Left ventricle myocardium superior (tissue), 1 donor: ENCODE measurements at places on chromosomes 11 and 22.

GRCh38 chr22:45998638-45999378, 21.8 kb upstream of the WNT7B start:
- DNase-seq, result peak; percentile 15

- peak; percentile 14 for DNase-seq
Observed at GRCh38 chr22:19773470-19774040, 13.0 kb downstream of the TBX1 start.

DNA sequence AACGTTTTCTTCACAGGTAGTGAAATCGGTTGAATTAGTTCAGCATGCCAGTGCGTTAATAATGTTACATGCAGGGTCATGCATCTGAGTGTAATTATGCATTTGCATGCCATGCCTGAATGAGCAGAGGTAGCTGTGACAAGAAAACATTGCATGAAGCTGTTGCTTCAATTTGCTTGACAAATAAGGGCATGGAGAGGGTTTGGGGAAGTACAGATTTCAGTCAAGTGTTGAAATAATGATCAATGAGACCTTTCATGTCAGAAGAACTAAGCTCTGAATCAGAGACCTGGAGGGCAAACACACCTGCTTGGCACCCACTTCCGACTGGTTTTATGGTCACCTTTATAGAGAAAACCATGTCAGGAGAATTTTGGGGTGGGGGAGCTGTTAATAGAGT, 221.4 kb downstream of the DBX1 start:
- DNase-seq, result no peak

DNA sequence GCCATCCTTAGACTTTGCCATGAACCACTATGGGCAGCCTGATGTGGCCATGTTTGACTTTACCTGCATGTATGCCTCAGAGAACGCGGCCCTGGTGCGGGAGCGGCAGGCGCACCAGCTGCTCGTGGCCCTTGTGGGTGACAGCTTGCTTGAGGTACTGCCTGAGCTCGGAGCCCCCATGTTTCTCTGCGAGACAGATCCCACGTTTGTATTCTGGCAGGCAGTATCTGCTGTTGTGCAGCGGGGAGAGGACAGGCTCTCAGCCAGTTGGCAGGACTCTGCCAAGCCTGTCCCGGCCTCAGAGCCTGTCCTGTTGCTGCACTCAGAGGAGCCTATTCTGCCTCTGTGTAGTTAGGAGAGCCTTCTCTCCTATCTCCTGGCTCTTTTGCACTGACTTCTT, 109.9 kb downstream of the MICAL2 start:
- peak; percentile 87 for DNase-seq

GRCh38 chr11:8744423-8744822, 61.8 kb downstream of the RPL27A start:
- DNase-seq, result no peak

- DNase-seq, result no peak
Observed at GRCh38 chr22:48782811-48783511, 1044.7 kb downstream of the BRD1 start.

DNA sequence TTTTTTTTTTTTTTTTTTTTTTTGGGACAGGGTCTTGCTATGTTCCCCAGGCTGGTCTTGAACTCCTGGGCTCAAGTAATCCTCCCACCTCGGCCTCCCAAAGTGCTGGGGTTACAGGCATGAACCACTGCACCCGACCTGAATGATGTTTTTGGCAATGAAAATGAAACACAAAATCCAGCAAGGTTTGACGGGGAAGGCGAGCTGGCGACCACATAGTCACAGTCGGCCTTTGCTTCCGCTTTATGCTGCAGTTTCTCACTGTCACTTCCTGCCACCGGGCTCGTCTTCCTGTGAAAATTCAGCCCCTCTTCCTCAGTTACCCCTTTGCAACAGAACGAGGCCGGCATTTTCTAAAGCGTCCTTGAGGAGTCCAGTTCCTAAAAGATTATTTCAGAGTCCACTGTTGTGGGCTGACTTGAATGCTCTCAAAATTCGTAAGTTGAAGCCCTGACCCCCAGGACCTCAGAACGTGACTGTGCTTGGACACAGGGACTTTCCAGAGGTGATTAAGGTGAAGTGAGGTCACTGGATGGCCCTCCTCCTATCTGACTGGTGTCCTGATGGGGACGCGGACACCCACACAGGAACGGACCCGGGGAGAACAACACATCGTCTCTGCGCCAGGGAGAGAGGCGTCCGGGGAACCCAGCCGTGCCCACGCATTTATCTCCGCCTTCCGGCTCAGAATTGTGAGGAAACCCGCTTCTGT, 2.9 kb upstream of the BID start:
- DNase-seq, result no peak

DNA sequence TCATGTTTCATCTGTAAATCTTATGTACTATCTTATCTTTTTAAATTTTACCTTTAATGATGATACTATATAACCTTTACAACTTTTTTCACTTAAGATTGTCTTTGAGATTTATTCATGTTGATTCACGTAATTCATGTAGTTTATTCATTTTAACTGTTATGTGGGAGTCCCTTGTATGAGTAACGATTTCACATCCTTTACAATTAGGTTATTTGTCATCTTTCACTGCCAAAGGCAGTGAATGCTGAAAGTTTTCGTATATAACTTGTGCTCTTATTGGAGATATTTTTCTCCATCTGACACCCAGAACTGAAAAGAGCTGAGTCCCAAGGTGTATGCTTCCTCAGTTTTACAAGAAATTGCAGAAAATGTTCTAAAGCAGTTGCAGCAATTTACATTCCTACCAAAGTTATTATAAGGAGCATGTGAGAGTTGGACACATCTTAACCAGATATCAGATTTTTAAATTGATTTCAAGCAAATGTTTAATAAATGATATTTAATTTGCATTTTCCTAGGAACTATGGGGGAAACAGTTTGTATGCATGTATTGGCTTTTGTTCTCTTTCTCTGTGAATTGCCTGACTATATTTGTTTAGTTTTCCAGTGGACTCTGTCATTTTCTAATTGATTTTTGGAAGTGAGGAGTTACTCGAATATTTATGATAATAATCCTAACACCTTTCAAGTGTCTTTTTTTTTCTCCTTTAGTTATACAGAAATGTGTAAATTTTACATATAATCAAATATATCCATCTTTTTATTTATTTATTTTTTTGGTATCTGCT, 6.4 kb downstream of the ARL14EP start:
- no peak for DNase-seq

DNA sequence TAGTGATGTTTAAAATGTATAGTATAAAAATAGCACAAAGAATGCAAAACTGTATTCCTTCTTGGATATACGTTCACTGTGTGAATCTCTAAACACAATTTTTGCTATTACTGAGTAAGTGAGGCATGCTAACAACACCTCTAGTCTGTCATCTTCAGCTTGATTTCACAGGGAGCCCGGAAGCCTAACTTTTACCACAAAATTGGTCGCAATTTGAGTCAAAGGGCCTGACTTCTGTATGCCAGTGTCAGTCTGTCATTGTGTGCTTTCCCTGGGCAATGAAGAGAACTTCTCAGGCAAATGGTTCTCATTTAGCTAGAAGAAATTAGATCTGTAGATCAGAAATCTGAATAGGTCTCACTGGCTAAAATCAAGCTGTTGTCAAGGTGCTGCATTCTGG, 1059.5 kb downstream of the FAM181B start:
- no peak for DNase-seq

DNA sequence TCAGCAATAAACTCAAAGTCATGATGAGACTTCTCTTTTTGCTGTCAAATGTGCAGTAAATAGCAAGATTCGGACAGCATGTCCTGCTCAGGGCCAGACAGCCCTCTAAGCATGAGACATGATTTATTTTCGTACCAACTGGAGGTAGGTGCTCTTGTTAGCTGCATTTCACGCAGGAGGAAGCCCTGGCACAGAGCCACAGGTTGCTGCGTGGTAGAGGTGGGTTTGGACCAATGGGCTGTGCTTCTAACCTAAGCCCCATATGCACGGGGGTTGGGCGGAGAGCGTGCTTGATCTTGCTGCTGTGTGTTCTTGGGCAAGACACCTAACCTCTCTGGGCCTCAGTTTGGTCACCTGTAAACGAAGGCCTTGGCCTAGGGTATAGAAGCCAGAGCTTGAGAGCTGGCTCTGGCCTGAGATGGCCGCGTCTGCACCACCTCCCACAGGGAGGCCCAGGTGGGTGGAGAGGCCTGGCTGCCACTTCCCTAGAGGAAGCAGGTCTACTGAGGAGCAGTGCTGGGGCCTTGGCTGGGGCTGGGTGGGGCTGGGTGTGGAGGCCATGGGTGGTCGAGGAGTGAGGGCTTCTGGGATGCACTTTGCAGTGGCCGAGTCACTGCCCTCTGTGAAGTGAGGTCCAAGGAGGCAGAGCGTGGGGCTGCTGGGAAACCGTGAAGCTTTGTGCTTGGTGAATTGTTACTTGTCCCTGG, 38.5 kb upstream of the GRAMD4 start:
- DNase-seq, result peak; percentile 66

DNA sequence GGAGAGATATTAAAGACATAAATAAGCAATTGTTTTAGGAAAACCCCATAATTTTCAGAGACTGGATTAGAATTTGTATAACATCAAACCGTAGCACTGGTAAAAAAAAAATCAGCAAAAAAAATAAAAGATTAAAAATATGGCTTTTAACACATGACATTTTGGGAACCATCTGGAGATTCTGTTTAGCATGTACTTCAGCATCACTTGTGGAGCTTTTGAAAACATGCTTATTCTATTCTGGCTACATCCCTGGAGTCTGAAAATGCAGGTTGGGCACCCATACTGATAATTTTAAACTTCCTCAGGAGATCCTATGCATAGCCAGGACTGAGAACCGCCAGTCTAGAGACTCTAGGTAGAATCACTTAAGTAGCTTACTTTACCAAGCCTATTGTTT, 1190.9 kb downstream of the LRRC4C start:
- no peak for DNase-seq

DNA sequence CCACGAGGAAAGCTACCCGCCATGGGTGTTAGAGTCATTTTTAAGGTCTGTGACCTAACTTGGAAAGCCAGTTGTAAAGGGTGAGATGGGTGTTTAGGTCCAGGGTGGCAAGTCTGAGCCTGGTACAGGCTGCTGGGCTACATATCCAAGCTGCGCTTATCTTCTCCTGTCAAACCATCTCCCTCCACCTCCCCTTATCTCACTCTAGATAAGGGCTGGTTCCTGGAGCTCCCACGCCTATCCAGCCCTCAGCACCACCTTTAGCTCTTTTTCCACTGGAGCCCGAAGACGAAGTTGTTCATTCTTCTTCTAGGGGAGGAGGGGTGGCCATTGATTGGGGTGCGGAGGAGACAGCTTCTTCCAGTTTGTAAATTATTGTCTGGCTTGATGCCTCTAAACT, 48.5 kb downstream of the MICAL2 start:
- no peak for DNase-seq

DNA sequence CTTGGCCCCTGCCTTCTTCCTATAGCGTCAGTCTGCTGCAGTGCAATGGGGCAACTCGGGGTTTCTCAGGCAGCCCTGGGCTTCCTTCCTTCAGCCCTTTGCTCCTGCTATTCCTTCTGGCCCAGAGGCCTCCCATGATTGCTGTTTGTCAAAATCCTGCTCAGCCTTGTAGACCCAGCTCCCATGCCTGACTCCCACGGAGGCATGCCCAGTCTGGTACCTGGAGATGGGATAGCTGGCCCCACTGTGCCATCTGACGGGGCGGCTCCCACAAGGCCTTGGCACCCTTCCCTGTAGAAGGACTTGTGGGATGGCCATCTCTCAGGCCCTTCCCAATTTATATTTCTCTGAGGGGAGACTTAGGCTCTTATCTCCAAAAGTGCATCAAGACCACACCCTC, 590 bp upstream of the CD6 start:
- DNase-seq, result no peak

- peak; percentile 82 for DNase-seq
Observed at GRCh38 chr11:78256962-78257361, 68.2 kb downstream of the USP35 start.

- no peak for DNase-seq
Observed at GRCh38 chr11:117020287-117020686, 77.9 kb downstream of the SIK3 start.

- no peak for DNase-seq
Observed at GRCh38 chr11:72303179-72303578, 59.2 kb upstream of the PHOX2A start.

DNA sequence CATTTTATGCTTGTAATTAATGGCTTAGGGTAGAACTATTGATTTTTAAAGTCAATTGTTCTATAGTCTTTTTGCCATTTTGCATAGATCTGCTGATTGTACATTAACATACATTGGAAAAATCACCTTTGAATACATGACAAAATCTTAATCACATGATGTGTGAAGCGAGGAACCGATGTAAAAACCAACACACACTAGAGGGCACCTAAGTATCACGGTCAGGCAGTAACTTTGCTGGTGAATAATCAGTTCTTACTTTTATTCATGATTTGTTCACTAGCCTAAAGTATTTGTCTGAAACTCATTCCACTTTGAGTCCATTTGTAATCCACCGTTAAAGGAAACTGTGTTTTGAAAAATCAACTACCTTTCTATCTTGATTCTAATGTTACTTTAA, 28.2 kb downstream of the JHY start:
- DNase-seq, result no peak

DNA sequence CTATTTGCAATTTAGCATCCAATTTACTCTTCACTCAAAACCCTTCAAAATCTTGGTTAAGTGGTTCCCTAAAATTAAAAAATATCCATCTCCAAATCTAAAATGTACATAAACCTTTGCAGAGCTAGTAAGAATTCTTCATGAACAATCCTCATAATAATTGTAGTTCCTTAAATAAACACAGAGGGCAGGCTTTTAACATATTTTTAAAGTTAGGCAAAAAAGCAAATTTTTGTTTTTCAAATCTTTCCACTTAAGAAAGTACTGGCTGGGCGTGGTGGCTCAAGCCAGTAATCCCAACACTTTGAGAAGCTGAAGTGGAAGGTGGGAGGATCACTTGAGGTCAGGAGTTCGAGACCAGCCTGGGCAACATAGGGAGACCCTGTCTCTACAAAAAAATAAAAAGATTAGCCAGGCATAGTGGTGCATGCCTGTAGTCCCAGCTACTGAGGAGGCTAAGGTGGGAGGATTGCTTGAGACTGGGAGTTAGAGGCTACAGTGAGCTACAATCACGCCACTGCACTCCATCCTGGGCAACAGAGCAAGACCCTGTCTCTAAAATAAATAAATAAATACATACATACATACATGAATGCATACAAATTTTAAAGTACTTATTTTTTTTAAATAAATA, 25.1 kb upstream of the PLAAT3 start:
- DNase-seq, result no peak

GRCh38 chr11:1854132-1854948, 1.5 kb downstream of the LSP1 start:
- no peak for DNase-seq

- no peak for DNase-seq
Observed at GRCh38 chr22:22094514-22094913, 111.9 kb upstream of the TOP3B start.

GRCh38 chr22:39917776-39918495, 17.1 kb downstream of the GRAP2 start:
- DNase-seq, result no peak

DNA sequence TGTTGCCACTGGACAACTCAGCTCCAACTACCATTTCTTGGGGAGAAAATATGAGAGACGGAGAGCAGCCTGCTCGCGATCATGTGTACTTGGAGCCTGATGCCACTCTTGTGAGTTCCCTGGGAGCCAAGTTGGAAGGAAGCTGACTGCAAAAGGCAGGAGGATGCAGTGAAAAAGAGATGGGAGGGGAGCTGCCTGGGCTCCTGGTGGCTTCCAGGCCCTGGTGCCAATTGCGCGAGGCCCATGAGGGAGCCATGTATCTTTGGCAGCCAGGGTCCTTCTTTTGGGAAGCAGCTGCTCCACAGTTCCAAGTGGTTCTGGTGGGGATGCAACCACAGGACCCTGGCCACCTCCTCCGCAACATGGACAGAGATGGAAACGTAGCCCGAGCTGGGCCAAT, 11.1 kb downstream of the C11orf91 start:
- DNase-seq, result no peak

- DNase-seq, result no peak
Observed at GRCh38 chr22:27690599-27690998, 111.0 kb downstream of the MN1 start.
